ENCODE measurements at places on chromosomes 1 and 21. TPM values are rescaled to one million over a fixed set of nuclear protein-coding genes. Genes with fewer than 3 reads are reported as not detected.

GRCh38 chr1:107213225-107213624 is 72.4 kb downstream of the NTNG1 start:
- DNase-seq: no peak

DNA sequence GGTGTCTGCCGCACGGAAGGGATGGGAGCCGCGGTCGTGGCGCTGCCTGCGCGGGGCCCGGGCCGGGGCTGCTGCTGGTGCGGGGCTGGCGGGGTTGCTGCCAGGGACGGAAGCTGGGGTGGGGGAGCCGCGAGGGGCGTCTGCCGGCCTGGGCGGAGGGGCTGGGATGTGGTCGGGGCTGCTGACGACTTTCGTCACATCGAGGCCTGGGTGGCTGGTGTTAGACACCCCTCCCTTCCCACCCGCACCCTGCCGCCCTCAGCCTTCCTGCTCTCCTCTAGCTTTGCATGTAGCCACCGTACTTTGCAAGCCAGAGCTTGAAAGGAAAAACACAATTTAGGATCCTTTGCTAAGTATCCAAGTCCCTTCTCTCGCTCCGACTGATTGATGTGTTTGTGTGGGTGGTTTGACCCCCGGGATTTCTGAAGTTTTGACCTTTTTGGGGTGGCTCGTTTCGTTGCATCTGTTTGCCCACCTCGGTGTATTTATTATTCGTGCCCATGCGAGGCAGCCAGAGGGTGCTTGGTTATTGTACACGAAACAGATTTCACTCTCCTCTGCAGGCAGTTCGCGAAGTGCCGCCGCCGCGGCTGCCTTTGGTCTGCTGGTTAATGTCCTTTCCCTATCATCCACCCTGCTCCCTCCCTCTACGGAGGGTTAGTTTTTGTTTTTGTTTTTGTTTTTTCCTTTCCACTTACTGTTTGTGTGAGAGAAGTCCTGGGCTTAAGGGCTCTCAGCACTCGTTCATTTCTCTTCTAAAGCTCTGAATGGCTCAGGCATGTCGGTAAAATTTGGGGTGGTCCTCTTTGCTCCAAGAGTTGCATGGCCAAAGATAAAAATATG is 868 bp downstream of the C1orf21 start:
- peak; percentile 28 for DNase-seq

DNA sequence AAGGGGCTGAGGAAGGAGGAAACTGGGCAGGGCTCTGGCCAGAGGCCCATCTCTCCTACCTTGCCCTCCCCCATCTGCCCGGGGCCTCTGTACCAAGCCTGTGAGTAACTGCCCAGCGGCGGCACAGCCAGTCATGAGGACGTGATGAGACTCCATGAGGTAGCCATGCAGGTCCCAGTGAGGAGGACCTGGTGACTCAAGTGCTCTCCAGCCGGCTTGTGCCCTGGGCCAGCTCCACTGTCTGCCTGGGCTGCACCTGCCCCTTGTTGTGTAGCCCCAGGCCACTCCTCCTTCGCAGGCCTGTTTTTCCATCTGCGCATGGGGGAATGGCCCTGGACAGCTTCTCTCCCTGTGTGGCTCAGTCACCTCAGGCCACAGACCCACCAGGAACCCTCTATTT is 42.0 kb upstream of the PADI1 start:
- no peak for DNase-seq

- no peak for DNase-seq
Observed at GRCh38 chr21:15138490-15138889, 73.7 kb upstream of the NRIP1 start.

DNA sequence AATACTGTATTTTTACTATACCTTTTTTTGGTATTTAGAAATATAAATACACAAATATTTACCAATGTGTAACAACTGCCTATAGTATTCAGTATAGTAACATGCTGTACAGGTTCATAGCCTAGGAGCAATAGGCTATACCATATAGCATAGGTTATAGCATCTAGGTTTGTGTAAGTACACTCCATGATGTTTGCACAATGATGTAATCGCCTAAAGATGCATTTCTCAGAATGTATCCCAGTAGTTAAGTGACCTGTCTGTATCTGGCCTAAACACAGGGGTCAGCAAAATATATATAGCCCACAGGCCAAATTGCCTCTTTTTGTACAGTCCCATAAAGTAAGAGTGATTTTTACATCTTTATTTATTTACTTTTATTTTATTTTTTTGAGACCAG is 24.2 kb downstream of the ZBTB8OS start:
- peak; percentile 7 for DNase-seq

GRCh38 chr1:43065616-43066399 is 106.3 kb downstream of the EBNA1BP2 start:
- no peak for DNase-seq

DNA sequence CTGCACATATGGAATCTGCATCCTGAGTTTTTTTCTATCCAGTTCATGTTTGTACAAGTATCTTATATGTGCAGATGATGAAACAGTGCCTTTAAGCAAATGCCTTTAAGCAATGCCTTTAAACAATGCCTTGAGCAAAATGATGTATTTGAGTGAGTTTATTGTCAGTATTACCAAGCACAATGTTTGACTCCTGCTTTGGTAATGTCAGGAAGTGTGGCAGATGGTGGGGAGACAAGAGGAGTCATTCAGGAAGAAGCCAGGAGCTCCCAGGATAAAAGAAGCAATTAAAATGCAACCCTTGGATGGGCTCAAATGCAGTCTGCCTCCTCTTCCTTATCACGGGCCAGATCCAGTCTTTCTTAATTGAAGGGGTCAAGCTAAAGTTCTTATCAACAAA is 108.7 kb upstream of the KCNJ15 start:
- no peak for DNase-seq

- DNase-seq: no peak
Observed at GRCh38 chr1:227654858-227655752, 80.0 kb downstream of the JMJD4 start.

DNA sequence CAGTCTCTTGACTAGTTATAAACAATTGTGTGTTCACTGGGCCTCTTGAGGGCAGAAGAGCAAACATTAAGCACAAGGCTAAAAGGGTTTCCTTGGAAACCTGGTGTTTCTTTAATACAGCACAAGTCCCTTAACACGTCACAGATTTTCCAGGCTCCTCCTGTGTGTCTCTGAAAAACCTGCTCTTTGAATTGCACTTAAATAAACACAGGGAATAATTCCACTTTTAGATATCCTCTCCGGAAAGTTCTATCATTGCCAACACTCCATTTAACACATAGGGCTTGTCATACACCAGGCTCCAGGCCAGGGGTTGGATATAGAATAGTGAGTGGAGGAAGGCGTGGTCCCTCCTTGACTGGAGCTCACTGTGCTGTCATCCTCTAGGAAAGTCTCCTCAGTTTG is 442.6 kb downstream of the DSCAM start:
- no peak for DNase-seq

- DNase-seq: no peak
Observed at GRCh38 chr1:151436985-151437384, 22.3 kb downstream of the POGZ start.

DNA sequence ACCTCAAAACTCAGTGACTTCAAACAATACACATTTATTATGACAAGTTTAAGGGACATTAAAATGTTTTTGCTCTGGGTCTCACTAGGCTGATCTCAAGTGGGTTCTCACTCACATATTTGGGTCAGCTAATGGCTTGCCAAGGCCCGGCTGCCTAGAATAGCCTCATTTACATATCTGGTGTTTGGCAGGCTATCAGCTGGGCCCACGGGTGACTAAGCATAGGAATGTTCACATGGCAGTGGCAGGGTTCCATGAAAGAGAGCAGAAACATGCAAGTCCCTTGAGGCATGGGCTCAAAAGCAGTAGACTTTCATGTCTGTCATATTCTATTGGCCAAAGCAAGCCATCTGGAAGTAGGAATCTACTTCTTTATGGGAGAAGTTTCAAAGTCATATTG is 492.6 kb downstream of the KCNT2 start:
- peak; percentile 70 for DNase-seq

- no peak for DNase-seq
Observed at GRCh38 chr1:150971583-150972416, 2.8 kb downstream of the CERS2 start.

GRCh38 chr1:176460544-176461336 is 2.2 kb upstream of the PAPPA2 start:
- DNase-seq: no peak

GRCh38 chr1:74236440-74236839 is 1.3 kb downstream of the TNNI3K start:
- DNase-seq: no peak

GRCh38 chr1:27145934-27146354 is 9.0 kb downstream of the SLC9A1 start:
- peak; percentile 94 for DNase-seq

DNA sequence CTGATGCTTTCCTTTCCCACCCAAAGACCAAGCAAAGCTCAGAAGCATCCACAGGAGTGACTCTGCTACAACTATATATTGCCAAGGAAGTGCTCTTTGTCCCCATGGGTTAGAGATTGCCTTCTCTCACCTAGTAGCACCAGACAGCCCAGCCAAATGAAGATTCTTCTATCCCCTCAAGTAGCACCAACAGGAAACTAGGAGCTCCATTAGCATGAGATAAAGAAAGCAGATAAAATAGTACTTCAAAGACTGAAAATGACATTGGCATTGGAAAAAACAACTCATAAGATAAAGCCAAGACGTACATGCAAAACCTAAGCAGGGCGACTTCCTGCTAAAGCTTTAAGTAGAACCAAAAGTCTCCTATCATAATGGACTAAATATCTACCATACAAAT is 871.5 kb downstream of the AMY1C start:
- DNase-seq: no peak

DNA sequence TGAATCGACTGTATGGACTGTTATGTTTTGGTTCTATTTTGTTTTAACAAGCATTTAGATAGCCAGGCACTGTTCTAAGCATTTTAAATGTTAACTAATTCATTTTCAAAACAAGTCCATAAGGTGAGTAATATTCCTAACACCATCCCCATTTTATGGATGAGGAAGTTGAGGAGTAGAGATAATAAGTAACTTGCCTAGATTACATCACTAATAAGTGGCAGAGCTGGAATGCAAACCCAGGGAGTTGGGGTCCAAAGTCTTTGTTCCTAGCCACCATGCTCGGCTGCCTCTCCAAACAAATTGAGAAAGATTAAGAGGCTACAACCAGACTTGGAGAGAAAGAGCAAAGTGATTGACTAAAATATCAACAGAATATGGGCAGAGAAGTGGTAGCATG is 12.6 kb upstream of the LEPR start:
- DNase-seq: no peak

DNA sequence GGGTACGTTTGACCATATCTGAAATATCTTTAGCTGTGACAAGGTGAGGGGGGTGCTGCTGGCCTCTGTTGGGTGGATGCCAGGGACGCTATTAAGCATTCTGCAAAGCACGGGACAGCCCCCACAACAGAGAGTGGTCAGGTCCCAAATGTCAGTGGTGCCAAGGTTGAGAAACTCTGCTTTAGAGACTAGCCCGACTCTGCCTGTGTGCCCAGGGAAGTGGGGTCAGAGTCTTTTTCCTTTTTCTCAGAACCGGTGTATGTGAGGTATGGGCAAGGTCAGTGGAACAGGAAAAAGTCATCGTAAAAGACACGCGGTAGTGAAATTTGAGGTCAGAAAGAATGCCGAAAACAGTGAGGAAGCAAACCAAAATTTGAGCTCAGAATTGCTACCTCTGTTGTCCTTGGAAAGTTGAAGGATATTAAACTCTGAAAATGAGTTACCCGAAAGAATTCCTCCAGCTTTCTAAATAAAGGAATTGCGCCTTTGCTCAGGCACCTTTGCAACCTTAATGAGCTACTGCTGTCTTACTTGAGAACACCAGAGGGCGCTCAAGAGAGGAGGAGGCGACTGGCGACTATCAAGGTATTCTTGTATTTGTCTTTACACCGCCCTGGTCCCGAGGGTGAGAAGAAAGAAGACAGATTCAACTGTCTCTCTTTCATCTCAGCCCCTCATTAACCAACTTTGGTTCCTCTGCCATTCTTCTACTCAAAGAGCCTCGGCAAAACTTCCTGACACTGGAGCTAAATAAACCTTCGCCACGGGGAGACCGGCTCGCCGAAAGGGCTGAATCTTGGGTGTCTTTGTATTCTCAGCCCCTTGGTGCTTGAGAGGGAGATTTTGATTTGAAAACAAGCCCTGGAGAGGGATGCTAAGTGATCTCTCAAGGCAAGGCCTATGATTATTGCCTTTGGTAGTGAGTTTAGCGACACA is 85.4 kb upstream of the OLIG2 start:
- DNase-seq: peak; percentile 43

GRCh38 chr1:166969074-166969677 is 6.2 kb downstream of the ILDR2 start:
- no peak for DNase-seq

DNA sequence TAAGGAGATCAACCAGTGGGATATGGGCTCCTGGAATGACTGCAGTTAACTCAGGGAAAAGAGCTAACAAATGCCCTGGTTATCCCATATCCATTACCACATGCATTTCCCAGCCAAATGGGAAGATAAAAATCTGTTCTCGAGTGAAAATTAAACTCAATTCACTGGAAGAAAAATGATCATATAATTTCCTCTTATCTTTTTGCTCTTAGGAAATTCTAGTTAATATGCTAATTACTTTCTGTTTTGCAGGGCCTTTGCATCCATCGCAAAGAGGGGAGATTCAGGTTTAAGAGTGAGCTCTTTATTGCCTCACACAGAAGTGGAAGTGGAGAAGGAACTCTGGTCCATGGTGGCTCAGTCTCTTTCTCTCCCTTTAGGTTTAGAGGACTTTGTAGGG is 3.9 kb upstream of the IL24 start:
- no peak for DNase-seq

- peak; percentile 62 for DNase-seq
Observed at GRCh38 chr1:56017336-56017735, 562.0 kb downstream of the PLPP3 start.

The SYNC gene
- 103 TPM for total RNA-seq

The TOR3A gene
- 16.8 TPM for total RNA-seq

The RGS8 gene
- not detected for total RNA-seq

The LZIC gene
- total RNA-seq: 19.0 TPM

The DYNLT4 gene
- not detected for total RNA-seq

The TARBP1 gene
- total RNA-seq: 10.6 TPM

The GNPAT gene
- 36.0 TPM for total RNA-seq

All from IMR-90 (cell line).